ENCODE measurements at places on chromosomes 7 and 10.

GRCh38 chr10:88439932-88440331 lies 143.2 kb downstream of the RNLS start:
- DNase-seq: no peak

DNA sequence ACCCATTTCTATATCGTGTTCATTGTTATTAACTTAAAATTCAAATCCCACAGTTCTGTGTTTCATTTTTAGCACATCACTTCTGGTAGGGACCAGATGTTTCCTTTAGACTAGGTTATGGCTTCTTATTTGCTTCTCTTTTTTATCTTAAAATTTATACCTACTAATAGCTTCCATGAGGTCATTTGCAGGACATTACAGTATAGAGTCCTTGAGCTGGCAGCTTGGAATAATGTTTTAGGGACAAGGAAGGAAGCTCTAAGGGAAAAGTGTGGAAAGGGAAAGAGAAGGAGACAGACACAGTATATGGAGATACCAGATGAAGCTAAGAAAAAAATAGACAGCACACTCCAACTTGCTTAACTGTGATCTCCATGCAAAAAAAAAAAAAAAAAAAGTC lies 48.8 kb upstream of the CD36 start:
- no peak for DNase-seq

DNA sequence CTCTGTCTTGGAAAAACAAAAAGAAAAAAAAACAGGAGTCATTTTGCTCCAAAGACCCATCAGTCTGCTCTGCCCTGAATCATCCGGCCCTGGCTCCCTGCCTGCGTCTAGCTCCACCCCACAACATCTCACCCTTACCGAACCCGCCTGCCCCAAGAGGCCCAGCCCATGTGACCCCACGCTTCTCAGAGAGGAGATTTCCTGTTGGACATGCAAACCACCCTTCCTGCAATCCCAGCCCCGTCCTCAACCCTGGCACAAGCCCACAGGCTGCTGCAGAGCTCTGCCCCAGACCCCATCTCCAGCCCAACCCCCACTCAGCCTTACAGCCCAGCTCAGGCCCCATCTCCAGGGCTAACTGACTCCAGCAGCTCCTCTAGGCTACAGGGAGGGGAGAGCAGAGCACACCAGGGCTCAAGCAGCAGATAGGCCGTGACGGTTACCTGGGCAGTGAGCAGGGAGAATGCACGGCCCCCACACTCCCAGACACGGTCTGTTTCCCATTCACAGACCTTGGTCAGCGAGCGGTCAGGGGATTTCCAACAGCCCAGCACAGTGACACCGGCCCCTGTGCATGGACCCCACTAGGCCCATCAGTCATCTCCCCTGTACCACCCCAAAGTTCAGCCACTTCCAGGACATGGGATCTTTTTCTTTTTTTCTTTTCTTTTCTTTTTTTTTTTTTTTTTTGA lies 69.9 kb upstream of the GTF2I start:
- peak; percentile 82 for DNase-seq

- no peak for DNase-seq
Observed at GRCh38 chr10:63262430-63263073, 129.4 kb downstream of the NRBF2 start.

DNA sequence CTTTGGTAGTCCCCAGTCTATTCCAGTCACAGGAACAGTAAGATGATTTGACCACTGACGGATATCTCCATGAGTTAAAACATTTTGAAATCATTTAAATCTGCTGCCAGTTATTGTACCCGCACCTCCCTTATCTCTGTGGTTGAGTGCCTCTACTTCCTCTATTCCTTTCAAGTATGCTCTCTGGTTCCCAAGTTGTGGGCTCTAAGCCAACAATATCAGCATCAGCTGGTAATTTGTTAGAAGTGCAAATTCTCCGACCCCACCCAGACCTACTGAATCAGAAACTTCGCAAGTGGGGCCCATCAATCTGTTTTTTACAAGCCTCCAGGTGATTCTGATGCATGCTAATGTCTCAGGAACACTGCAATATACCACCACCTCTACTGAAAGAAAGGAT lies 235.5 kb downstream of the CCSER2 start:
- no peak for DNase-seq

- no peak for DNase-seq
Observed at GRCh38 chr10:103814626-103815370, 40.6 kb downstream of the SH3PXD2A start.

GRCh38 chr7:46145412-46145811 lies 224.3 kb upstream of the IGFBP3 start:
- DNase-seq: peak; percentile 100

GRCh38 chr7:137642472-137642871 lies 204.3 kb downstream of the DGKI start:
- DNase-seq: no peak

DNA sequence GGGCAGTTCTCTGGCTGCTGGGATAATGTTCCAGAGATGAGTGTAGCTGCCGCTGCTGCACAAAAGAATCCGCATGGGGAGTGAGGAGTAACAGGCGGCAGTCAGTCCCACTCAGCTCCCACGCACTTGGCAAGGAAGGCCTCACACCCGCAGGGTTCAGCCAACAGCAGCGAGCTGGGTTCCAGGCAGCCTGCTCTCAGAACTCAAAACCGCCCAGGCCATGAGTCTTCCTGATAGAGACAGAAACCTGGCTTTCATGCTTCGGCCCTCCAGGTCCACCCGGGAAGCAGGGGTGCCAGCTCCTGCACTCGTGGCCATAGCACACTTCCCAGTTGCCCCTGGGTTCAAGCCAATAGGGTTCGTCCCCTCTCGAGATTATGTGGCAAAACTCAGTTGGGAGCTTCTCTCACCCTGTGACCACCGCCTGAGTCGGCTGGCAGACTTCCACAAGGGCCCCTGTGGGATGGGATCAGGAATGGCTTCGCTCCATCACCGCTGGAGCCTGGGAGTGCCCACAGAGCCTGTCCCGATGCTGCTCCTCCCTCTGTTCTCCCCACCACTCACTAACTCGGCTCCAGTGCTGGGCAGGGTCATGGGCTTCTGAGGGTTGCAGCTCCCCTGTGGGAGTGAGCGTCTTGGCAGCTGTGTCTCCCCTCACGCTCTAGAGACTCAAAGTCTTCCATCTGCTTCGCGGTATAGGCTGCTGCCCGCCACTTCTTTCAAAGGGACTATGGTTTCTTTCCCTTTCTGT lies 20.6 kb downstream of the CLRN3 start:
- DNase-seq: no peak

DNA sequence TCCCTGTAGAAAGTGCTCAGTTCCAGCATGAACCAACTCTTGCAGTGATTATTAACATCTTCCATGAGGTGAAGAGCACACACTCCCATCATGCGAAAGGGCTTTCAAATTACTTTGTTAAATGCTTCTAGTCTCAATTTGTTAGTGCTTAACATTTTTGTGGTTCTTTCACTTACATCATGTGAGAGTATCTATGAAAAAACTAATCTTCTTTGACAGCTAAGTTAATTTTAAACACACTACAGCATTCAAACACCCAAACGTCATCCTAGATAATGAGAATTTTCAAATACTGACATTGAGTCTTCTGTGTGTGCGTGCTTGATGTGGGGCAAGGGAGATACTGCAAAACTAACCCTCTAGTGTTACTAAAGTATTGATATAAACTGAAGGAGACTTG lies 84.8 kb downstream of the ETV1 start:
- DNase-seq: no peak

- peak; percentile 39 for DNase-seq
Observed at GRCh38 chr10:34584164-34584563, 230.9 kb downstream of the PARD3 start.

DNA sequence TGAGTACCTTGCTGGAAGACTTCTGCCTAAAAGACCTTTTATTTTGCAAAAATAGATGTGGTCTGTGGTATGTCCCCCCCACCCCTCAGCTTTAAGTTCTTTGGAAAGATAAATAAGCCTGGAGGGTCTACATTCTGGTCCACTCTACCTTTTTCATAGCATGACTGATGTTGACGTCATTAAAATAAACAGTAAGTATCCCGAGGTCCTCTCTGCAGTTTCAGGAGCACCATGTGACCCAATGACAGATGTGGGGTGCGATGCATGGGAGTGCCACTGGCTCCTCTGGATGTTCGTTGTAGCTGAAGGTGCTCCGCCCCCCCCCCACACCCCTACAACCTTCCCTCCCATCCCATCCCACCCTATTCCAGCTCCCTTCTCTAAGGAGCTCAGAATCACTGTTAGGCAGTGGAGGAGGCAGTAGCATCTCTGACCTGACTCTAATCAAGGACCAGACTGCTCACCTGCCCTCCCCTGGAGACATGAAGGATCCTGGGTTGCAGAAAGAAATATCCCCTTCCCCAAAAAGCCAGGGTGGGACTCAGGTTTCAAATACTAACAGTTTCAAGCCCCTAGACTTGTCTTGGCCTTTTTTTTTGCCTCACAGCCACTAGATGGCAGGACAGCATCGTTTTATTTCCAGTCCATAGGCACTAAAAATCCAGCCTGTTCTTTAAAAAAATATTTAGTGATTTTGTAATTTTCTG lies 25.1 kb downstream of the CASP7 start:
- DNase-seq: peak; percentile 9

GRCh38 chr10:110363572-110364411 lies 59.1 kb upstream of the SMNDC1 start:
- DNase-seq: no peak

- DNase-seq: no peak
Observed at GRCh38 chr10:58660575-58661255, 148.0 kb downstream of the BICC1 start.

- DNase-seq: no peak
Observed at GRCh38 chr10:124665091-124665490, 79.1 kb downstream of the FAM53B start.

- DNase-seq: no peak
Observed at GRCh38 chr7:68619526-68619925, 978.7 kb upstream of the AUTS2 start.

GRCh38 chr10:94852438-94852837 lies 86.0 kb upstream of the CYP2C9 start:
- DNase-seq: no peak

DNA sequence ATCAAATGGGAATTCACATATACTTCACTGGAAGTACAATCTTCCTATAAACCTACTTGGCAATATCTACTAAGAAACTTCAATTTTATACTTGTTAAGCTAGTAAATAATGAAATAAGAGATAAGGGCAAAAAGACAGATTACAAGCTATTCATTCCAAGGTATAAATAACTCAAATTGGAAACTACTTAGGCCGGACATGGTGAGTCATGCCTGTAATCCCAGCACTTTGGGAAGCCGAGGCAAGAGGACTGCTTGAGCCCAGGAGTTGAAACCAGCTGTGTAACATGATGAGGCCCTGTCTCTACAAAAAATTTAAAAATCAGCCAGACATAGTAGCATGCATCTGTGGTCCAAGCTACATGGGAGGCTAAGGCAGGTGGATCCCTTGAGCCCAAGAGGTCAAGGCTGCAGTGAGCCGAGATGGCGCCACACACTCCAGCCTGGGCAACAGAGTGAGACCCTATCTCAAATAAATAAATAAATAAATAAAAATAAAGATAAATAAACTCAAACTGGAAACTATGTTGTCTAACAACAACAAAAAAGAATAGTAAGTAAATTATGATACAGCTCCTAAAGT lies 37.6 kb downstream of the ARHGAP21 start:
- no peak for DNase-seq

GRCh38 chr10:79188154-79188965 lies 119.6 kb downstream of the ZMIZ1 start:
- DNase-seq: no peak

GRCh38 chr10:59954296-59954695 lies 47.9 kb upstream of the CCDC6 start:
- DNase-seq: peak; percentile 23

GRCh38 chr7:36129048-36129534 lies 24.0 kb upstream of the EEPD1 start:
- peak; percentile 11 for DNase-seq

DNA sequence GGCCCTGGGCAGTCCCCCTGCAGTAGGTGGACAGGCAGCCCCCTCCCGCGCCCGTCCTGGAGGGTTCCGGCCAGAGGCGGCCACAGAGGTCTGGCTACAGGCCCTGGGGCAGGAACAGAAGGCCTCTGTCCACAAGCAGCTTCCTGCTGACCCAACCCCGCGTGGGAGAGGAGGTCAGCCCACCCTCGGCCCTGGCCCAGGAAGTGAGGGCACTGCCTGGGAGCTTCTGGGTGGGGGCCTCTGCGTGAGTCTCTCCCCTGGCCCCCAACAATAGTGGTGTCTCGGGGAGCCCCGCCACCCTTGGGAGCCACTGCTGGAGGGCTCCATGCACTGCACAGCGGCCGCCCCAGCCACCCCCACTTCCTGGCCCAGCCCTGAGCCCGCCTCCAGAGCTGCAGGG lies 4.7 kb downstream of the MICALL2 start:
- DNase-seq: no peak

DNA sequence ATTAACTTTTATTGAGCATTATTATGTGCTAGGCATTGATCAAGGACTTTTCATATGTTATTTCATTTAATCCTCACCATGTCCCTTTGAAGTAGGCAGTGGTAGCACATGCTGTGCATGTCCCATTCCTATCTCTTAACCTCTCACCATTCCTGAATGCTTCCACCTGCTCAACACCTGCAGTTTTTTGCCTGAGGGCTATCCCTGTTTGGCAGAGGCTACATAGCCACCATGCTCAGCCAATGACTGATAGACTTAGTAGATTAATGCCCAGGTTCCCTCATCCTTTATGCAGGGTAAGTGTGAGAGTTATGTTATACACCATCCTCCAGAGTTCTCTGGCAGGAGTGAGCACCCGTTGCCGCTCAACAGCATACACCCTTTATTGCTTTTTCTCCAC lies 387.8 kb downstream of the BBS9 start:
- DNase-seq: no peak

DNA sequence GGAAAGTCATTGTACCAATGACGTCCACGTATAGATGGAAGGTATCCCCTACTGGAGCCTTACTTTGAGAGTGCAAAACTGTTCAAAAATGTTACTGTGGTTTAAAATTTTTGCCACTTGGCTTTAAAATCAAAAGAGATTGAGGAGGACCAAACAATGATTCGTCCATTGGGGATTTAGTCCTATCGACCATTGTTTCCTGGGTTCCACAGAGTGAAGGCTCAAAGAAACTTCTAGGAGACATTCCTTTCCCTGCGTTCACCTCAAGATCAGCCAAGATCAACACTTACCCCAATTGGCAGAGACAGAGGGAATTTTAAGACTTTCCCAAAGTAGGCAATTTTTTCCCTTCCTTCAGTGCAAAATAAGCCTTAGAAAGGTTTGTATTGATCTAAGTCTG lies 152.3 kb downstream of the NEBL start:
- DNase-seq: no peak

- peak; percentile 97 for DNase-seq
Observed at GRCh38 chr10:104300002-104300735, 31.2 kb downstream of the GSTO2 start.

- DNase-seq: peak; percentile 16
Observed at GRCh38 chr10:53315709-53316108, 543.1 kb upstream of the MBL2 start.

DNA sequence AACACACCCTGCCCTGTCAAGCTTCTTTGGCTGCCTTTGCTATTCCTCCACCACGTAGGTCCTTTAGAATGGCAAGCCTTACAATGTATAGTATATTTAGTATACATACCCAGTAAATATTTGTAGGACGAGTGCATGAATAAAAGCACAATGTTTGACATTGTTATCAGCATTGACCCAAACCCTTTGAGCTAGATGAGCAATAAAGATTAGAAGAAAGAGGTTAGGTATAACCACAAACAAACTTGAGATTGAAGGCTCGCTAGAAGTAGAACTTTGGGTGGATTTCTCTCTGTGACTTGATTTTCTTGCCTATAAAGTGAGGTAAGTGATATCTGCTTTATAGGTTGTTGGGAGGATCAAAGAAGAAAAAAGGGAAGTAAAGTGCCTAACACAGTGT lies 561.0 kb upstream of the GALNT17 start:
- DNase-seq: no peak

Data from HS-5 (cell line).